ENCODE measurements at places on chromosomes 3 and 15. TPM values are rescaled to one million over a fixed set of nuclear protein-coding genes. Genes with fewer than 3 reads are reported as not detected.

FLNB gene
- 47.7 TPM for total RNA-seq

- peak; percentile 3 for DNase-seq
- no peaks in the 10 kb centered on the region for H3K36me3 ChIP-seq
- H3K4me3 ChIP-seq = no peak overlapping the region
- no peak overlapping the region for H3K27ac ChIP-seq
- peaks cover 4% of the 10 kb centered on the region for H3K27me3 ChIP-seq
These were observed 315.8 kb downstream of the UACA start for GRCh38 chr15:70447521-70447920.

TMEM108 gene
- total RNA-seq = not detected

DNA sequence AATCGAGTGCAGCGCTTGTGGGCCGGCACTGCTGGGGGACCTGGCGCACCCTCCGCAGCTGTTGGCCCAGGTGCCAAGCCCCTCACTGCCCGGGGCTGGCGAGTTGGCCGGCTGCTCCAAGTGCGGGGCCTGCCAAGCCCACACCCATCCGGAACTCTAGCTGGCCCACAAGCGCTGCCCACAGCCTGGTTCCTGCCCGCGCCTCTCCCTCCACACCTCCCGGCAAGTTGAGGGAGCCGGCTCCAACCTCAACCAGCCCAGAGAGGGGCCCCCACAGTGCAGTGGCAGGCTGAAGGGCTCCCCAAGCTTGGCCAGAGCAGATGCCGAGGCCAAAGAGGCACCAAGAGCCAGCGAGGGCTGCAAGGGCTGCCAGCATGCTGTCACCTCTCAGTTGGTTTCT is 73.4 kb downstream of the PLXNA1 start:
- no peak overlapping the region for H3K27ac ChIP-seq
- H3K4me1 ChIP-seq = no peaks in the 10 kb centered on the region
- no peak for DNase-seq
- H3K27me3 ChIP-seq = peaks cover 3% of the 10 kb centered on the region
- no peaks in the 10 kb centered on the region for H3K36me3 ChIP-seq

- no peak for DNase-seq
- no peak overlapping the region for H3K4me3 ChIP-seq
- H3K27ac ChIP-seq = no peak overlapping the region
- no peaks in the 10 kb centered on the region for H3K4me1 ChIP-seq
- peaks cover 2% of the 10 kb centered on the region for H3K27me3 ChIP-seq
- no peaks in the 10 kb centered on the region for H3K36me3 ChIP-seq
These were observed 133.8 kb upstream of the RARB start for GRCh38 chr3:25294169-25294805.

- no peaks in the 10 kb centered on the region for H3K36me3 ChIP-seq
- DNase-seq = no peak
- no peak overlapping the region for H3K4me3 ChIP-seq
- peaks cover 28% of the 10 kb centered on the region for H3K4me1 ChIP-seq
- no peaks in the 10 kb centered on the region for H3K27me3 ChIP-seq
These were observed 137.7 kb upstream of the RASGRP1 start for GRCh38 chr15:38702178-38702912.

GRCh38 chr3:56837196-56837955 is 35.6 kb upstream of the ARHGEF3 start:
- peak; percentile 51 for DNase-seq
- no peaks in the 10 kb centered on the region for H3K36me3 ChIP-seq
- no peak overlapping the region for H3K27ac ChIP-seq

DNA sequence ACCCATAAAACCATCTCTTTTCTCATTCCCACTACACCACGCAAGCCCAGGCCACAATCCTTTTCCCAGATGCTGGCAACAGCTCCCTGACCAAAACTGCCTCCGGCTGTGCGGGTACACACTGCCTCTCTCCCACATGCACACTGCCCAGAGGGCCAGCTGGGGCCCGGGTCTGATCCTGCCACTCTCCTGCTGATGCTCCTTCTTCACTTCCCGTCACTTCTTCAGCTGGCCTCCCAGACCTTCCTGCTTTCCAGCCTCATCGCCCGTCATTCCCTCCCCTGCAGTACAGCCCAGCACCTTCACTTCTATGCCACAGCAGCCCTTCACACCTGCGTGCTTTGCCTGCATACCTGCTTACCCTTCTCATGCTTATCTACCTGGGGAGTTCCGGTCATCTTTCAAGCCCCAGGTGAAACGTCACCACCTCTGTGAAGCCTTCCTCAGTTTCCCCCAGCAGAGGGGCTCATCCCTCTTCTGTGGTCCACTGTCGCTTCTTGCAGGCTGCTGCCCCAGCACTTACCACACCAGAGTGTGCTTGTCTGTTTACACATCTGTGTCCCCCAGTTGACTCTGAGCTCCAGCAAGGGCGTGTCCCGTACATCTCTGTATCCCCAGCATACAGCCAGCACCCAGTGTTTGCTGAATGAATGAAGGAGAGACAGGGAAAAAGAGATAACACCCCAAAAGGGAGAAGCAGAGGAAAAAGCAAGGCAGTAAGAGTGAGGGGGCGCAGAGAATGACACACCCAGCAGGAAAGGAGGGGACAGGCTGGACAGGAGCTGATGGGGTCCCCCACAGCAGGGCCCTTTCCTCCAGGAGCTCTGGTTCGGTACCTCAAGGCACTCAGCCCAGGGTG is 22.2 kb downstream of the GRAMD2A start:
- DNase-seq = no peak
- no peaks in the 10 kb centered on the region for H3K27me3 ChIP-seq
- no peak overlapping the region for H3K27ac ChIP-seq

SLC25A38 gene
- 20.9 TPM for total RNA-seq

DNA sequence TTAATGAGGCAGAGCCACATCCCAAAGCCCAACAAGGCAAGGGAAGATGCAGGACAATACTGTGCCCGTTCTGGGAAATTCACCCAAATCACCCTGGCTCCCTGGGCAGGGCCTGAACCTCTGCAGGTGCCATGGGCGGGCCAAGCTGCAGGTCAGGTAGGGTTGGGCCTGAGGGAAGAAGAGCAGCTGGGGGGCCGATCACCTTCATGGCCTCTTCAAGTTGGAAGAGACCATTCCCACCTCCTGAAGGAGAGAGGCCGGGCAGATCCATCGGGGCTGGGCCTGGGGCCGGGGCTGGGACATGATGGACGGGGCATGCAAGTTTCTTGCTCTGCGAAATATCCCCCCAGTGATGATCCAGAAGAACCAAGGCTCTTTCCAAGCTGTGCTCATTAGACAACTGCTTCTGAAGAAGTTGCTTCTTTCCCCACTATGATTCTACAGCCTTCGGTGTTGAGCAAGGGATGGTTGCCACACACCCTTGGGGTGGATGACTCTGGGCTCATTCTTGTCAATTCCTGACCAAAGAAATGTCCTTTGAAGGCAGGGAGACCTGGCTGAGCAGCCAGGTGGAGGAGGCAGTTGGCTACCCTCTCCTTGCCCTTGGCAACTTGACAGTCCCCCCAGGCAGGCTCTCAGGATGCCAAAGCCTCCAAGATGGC is 38.2 kb downstream of the KLHL25 start:
- peaks cover 12% of the 10 kb centered on the region for H3K4me1 ChIP-seq
- H3K27me3 ChIP-seq = no peaks in the 10 kb centered on the region
- H3K36me3 ChIP-seq = peaks cover 2% of the 10 kb centered on the region
- no peak overlapping the region for H3K27ac ChIP-seq
- H3K4me3 ChIP-seq = no peak overlapping the region

DNA sequence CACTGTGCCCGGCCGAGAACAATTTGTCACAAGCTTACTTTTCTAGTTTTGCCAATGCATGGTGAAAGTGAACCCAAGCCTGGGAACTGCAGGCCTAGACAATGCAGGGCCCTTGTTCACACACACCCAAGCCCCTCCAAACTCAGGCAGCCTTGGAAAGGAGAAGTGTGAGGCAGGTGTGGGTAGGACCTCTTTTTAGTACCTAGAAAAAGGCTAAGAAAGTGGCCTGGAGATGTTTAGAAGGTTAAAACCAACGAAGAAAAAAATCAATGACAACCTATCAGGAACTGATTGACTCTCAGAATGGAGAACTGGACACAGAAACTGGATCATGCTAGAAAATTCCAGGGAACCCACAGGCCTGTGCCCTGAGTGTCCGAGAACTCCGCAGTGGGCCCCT is 18.8 kb downstream of the IDH2 start:
- peaks cover 6% of the 10 kb centered on the region for H3K4me1 ChIP-seq
- no peak for DNase-seq
- no peaks in the 10 kb centered on the region for H3K27me3 ChIP-seq

DNA sequence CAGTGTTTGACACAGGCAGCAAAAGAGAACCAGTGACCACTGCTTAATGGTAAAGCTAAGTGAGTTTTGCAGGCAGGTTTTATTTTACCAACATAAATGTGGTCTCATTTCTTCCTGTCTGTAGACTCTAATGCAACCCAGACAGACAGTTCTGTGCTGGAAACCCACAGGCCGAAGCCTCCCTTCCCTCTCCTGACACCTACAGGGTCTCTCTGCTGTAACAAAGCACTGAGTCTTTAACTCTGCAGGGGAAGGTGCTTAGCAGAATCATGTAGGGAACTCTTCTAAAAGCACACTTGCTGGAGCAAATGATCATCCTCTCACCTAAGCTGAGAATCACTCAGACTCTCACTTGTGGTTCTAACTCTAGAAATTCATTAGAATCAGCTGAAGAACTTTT is 200.3 kb downstream of the KBTBD8 start:
- H3K4me1 ChIP-seq = no peaks in the 10 kb centered on the region
- no peak overlapping the region for H3K4me3 ChIP-seq
- no peaks in the 10 kb centered on the region for H3K27me3 ChIP-seq
- H3K27ac ChIP-seq = no peak overlapping the region

MYO5C gene
- 0.19 TPM for total RNA-seq

GRCh38 chr3:148723631-148724030 is 25.9 kb downstream of the AGTR1 start:
- DNase-seq = no peak
- no peaks in the 10 kb centered on the region for H3K4me1 ChIP-seq
- H3K36me3 ChIP-seq = no peaks in the 10 kb centered on the region
- no peak overlapping the region for H3K27ac ChIP-seq
- peaks cover 2% of the 10 kb centered on the region for H3K27me3 ChIP-seq

IL5RA gene
- not detected for total RNA-seq

DNA sequence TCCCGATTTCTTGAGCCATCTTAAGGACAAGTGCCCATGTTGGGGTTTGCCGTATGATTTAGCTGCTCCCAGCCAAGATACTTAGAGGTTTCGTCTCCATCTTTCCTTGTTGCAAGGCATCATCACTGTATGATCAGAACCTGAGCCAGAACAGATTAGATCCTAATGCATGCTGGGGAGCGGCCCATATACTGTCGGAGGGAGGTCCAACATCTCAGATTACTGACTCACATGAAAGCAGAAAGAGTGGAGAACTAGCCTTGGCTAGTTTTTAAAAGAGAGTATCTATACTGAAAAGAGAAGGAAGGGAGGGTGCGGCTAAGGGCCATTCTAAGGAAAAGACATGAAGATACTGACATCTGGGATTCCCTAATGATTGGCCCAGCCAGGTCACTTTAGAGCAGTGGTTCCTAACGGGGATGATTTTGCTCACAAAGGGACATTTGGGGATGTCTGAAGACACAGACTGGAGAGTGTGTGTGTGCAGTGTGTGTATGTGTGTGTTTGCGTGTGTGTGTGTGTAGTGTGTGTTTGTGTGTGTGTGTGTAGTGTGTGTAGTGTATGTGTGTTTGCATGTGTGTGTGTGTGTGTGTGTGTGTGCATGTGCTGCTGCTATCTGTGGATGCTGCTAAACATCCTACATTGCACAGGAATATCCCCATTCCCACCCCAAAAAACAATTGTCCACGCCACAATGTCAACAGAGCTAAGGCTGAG is 12.3 kb upstream of the LYSMD4 start:
- no peak for DNase-seq
- H3K4me3 ChIP-seq = no peak overlapping the region
- H3K4me1 ChIP-seq = no peaks in the 10 kb centered on the region
- H3K27me3 ChIP-seq = no peaks in the 10 kb centered on the region
- no peaks in the 10 kb centered on the region for H3K36me3 ChIP-seq

GRCh38 chr3:4994823-4995499 is 15.7 kb downstream of the BHLHE40 start:
- peaks cover 16% of the 10 kb centered on the region for H3K4me1 ChIP-seq
- H3K27ac ChIP-seq = no peak overlapping the region
- no peaks in the 10 kb centered on the region for H3K27me3 ChIP-seq
- no peak overlapping the region for H3K4me3 ChIP-seq
- no peaks in the 10 kb centered on the region for H3K36me3 ChIP-seq
- DNase-seq = peak; percentile 6

DNA sequence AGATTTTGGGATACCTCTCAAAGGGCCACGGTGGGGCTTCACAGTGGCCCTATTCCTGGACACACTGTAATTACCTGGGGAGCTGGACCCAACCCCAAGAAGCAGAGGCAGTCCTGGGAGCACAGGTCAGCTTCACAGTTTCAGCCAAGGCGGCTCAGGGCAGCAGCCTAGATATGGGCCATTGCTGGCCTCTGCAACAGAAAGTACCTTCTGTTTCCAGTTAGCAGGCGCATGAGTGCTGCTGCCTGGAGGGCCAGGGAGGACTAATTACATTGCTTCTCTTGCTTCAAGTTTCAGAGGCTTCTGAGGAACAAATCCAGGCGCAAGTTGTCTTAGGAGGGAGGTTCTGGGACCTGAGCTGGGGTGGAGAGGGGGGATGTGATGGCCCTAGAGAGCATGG is 13.5 kb upstream of the DUSP7 start:
- no peaks in the 10 kb centered on the region for H3K36me3 ChIP-seq
- H3K27me3 ChIP-seq = no peaks in the 10 kb centered on the region
- H3K4me1 ChIP-seq = no peaks in the 10 kb centered on the region
- H3K4me3 ChIP-seq = no peak overlapping the region

GFM1 gene
- total RNA-seq = 57.4 TPM

GRCh38 chr3:139230391-139230790 is 113.4 kb upstream of the MRPS22 start:
- H3K4me3 ChIP-seq = no peak overlapping the region
- DNase-seq = no peak
- no peaks in the 10 kb centered on the region for H3K4me1 ChIP-seq
- no peak overlapping the region for H3K27ac ChIP-seq
- no peaks in the 10 kb centered on the region for H3K36me3 ChIP-seq

All from activated naive CD4-positive, alpha-beta T cell treated with anti-CD3 and anti-CD28 coated beads for 36 hours (primary cell).